HFF-Myc (cell line): ENCODE measurements at places on chromosomes 3 and 15.
A peak's percentile ranks its signal among the peaks of the same experiment; 100 is the strongest.

GRCh38 chr3:58003093-58003492 lies 5.1 kb upstream of the FLNB start:
- no peak for DNase-seq

DNA sequence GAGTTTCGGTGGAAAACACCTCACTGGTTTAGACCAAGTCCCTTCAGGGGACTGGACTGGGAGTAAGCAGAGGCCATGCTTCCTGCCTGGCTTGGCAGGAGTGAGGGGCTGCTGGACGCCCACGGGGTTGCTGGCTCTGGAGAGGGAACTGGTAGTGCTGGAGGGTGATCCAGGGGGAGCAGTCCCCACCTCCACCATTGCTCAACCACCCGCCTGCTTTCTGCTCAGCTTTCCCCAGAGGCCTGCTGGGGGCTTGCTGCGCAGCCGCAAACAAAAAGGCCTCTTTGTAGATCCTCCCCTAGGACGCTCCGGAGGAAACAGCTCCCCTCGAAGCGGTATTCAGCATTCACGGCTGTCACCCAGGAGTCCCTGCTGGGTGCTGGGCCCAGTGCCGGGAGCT lies 33.5 kb downstream of the EBLN2 start:
- no peak for DNase-seq

DNA sequence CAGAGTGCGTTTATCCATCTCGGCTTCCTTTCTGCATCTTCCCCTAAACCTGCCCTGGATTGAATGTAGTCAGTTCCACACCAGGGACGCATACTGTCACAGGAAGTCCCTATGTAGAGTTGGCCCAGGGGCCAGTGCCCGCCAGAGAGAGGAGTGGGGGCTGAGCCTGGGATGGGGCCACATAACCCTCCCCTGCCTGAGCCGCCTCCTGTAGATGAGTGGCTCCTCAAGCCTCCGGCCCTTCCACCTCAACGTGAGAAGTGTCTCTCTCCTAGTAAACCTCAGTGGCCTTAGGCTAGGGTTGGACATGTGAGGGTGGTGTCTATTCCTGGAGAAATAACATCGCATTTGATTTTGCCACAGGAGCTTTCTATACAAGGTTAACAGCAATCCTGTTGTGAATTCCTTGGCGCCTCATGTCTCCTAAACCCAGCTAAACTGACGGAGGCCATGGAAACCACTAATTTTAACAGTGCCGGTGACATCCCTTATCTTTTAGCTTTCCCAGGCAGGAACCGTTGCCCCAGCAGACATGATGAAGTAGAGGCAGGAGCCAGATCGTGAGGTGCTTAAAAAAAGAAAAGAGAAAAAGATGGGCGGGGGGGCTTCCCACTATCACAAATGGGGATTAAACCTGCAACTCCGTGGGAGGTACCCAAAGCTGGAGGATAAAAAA lies 171.1 kb downstream of the CHDH start:
- no peak for DNase-seq

- DNase-seq: no peak
These were observed 63.2 kb downstream of the ASB7 start for GRCh38 chr15:100665570-100665969.

GRCh38 chr3:184050217-184050847 lies 2.5 kb upstream of the HTR3C start:
- DNase-seq: no peak

GRCh38 chr3:44396200-44397171 lies 57.9 kb downstream of the TCAIM start:
- no peak for DNase-seq

GRCh38 chr3:98563661-98564281 lies 29.6 kb downstream of the CPOX start:
- peak; percentile 40 for DNase-seq

DNA sequence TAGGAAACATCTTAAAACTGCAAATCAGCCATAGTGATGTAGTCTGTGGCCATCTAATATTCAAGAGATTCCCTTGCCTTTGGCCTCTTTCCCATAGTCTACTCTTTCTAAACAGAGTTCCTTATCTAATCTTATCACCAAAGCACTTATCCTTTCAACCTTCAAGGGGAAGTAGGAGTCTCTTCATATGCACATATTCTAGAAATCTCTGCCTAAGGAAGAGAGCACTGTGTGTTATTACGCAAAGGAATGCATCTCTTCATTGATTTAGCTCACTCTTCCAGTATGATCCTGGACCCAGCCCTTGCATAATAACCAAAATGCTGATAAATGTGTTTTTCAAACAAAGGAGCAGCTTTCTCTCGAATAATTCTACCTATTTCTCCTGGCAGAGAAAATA lies 253.7 kb upstream of the TPRG1 start:
- DNase-seq: no peak

- no peak for DNase-seq
These were observed 27.4 kb upstream of the FAM174B start for GRCh38 chr15:92682741-92683510.

GRCh38 chr3:22893101-22893500 lies 310.0 kb upstream of the UBE2E2 start:
- no peak for DNase-seq

DNA sequence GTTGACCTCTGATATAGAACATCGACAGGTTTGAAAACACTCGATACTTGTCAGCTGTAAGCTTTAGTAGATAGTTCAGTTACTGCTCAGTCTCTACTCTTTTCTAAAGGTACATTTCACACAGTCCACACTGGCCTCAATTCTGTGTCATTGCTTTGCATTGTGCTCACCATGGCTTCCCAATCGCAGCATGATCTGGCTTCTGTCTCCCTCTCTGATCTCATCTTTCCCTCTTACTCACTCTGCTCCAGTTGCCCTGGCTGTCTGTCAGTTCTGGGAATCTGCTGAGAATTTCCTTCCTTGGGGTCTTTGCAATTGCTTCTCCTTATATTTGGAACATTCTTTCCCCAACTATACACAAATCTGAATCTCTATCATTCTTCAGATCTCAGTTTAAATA lies 80.6 kb downstream of the GTF2E1 start:
- no peak for DNase-seq

- DNase-seq: no peak
These were observed 25.9 kb upstream of the CXCR6 start for GRCh38 chr3:45917146-45917898.

GRCh38 chr3:156519758-156520162 lies 35.2 kb downstream of the SSR3 start:
- DNase-seq: no peak

DNA sequence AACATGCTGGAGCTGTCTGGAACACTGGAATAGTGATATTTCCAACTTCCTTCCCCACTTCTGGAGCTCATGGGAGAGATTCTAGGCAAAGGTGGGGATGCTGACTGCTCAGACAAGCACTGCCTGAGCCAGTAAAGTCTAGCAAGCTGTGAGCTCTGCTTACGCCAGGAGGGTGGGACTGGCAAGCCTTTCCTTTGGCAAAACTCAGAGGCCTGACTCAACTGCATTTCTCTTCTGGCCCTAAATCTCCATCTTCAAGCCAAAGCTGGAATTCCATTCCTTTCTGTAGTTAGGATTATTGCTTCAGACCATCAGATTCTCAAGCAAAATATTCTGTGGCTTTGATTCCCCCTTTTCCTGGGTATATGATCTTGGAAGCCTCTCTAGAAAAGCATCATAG lies 20.3 kb upstream of the EPB42 start:
- no peak for DNase-seq

DNA sequence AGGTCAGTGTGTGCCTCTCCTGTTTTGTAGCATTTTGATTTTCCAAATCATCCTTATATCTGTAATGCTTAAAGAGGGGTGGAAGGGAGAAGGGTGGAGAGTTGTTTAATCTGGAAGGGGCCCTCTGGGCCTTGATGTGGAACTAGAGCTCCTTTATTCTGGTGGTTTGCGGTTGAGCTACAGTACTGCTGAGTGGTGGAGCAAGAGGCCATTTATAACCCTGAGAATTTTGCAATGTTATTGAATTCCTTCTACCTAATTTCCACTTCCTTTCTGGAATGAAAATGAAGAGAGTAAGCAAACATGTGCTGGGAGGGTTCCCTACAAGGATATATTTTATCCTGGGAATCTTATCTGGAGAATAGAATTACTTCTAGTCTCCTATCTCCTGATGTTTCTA lies 35.3 kb upstream of the TUBGCP5 start:
- no peak for DNase-seq

DNA sequence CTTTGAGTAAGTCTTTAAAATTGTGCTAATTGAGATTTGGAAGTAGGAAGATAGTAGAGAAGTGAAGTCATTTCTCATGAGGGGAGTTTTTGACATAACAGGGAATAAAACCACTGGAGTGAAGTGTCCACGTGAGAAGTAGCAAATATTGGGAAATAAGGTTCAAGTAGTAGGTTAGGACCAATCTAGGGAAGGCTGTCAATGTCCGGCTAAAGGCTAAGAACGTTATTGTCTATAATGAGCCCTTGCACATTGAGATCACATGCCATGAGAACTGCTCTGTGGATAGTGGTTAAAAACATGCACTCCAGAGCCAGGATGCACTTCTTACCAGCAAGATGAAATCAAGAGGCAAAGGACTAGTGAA lies 459.9 kb upstream of the TPRG1 start:
- no peak for DNase-seq

- no peak for DNase-seq
These were observed 189.8 kb downstream of the ATP10A start for GRCh38 chr15:25673351-25673750.

DNA sequence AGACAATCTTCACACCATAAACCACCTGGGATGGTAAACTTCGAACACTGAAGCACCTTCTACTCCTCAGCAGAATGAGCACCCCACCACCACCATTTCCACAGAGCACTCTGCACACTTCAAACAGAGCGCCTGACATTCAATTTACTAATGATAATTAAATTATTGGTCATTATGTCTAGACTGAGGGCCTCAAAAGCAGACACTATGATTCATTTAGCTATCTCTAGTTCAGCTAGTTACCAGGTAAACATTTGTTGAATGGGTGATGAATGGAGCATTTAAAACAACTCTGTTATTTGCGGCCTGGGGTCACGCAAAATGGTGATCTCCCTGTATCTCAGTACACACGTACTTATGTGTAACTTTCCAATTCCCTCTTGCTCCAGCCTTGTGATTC lies 40.9 kb downstream of the ACAP2 start:
- no peak for DNase-seq

- no peak for DNase-seq
These were observed 123.4 kb upstream of the LRRN1 start for GRCh38 chr3:3675801-3676200.

- no peak for DNase-seq
These were observed 169.5 kb downstream of the TNIK start for GRCh38 chr3:171290680-171291079.

DNA sequence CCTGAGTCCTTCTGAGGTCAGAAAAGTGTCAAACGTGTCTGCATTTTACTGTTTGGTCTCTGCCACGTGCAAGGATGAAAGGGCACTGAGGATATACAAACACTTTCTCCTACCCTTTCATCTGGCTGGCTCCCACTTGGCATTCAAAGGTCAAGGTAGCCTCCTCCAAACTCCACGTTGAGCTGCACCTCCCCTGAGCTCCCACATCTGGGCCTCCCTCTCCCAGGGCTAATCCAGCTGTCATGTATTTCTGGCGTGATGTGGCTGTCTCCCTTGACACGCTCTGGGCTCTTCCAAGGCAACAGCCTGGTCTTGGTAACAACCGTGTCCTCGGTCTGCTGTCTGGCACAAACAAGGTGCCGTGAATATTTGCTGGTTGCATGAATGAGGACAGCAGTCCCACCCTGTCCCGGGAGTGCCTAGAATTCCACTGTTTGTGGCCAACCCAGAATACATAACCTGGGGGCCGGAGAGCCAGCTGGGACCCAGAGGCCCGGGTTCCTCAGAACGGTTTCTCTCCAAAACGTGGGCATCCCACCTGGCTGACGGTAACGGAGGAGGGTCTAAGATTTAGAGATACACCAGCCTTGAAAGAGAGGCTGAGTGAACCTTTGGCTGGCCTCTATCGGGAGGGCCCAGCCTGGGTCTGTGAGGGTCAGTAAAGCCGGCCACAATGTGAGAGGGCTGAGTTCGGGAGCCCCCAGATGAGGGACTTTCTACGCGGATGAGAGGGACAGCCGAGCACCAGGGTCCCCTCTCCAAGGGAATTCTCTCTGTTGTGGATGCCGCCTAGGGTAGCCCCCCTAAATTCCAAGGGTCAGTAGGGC lies 767 bp downstream of the GLT8D1 start:
- DNase-seq: no peak

GRCh38 chr15:66221126-66221525 lies 32.4 kb downstream of the MEGF11 start:
- no peak for DNase-seq

GRCh38 chr15:55060836-55061235 lies 135.9 kb downstream of the RSL24D1 start:
- DNase-seq: no peak

DNA sequence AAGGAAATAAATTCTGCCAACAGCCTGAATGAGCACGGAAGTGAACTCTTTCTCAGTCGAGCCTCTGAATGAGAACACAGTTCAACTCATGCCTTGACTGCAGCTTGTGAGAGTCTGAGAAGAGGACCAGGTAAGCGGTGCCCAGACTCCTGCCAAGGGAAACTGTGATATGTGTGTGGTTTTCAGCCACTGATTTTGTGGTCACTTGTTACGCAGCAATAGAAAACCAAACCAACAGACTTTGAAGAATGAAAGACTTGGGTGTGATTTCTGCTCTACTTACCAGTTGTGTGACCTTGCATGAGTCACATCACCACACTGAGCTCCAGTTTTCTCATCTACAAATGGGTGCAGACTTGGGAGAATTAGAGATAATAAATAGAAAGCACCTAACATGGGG lies 30.6 kb upstream of the FAM107A start:
- DNase-seq: no peak

DNA sequence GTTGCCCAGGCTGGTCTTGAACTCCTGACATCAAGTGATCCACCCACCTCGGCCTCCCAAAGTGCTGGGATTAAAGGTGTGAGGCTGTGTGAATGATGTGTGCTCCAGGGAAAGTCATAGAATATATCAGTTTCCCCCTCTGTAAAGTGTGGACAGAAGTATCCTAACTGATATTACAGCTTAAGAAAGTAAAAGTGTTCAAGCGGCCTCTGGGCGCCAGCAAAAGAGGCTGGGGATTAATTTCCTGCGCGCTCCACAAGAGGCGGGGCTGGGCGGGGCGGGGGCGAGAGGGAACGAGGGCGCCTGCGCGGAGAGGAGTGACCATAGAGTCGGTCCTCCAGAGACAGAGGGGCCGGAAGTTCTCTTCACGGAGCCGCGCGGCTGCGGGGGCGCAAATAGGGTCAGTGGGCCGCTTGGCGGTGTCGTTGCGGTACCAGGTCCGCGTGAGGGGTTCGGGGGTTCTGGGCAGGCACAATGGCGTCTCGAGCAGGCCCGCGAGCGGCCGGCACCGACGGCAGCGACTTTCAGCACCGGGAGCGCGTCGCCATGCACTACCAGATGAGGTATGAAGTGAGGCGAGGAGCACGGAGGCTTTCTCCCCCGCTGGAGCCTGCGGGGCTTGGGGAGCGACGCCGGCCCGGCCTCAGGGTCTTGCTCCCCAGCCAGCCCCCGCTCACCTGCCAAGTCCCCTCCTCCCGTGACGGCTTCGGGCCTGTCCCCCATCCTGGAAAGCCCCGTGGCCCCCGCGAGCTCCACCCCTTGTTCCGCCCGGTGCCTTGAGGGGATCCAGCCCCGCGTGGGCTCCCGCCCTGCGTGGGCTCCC lies at the start of gene JAGN1:
JAGN1 (plus strand) TSS at position 362 of the 823 bp plus-strand sequence; CDS start at position 475, 113 bp downstream.
- DNase-seq: peak; percentile 71
